Karpas-422 (cell line): ENCODE measurements at places on chromosomes 11 and 22.
A peak's percentile ranks its signal among the peaks of the same experiment; 100 is the strongest.

GRCh38 chr11:30786256-30787110 lies 200.3 kb upstream of the MPPED2 start:
- DNase-seq: no peak

GRCh38 chr11:21534288-21534687 lies 658.6 kb upstream of the ANO5 start:
- no peak for DNase-seq

DNA sequence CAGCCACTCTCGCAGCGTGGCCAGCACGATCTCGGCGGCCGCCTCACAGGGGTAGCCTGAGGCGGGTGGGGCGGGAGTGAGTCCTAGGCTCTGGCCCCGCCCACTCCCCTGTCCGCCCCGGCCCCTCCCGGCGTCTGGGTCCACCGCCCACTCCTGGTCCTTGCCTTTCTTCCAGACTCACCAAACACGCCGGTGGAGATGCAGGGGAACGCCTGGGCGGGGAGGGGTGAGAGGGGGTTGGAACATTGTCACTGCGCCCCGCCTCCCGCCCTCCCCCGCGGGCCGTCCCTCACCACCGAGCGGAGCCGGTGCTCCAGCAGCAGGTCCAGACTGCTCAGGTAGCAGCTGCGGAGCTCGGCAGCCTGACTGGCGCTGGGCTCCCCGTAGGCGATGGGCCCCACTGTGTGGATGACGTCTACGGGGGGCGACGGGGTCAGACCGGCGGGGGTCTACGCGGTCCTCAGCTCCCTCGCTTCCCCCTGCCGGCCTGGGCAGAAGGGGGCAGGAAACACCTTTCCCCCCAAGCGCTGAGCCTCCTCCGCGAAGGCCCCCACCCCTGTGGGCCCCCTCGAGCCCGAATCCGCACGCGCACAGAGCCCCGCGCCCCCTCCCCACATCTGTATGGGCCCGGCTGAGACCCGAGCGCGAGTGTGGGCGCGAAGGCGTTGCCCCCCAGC lies 13.2 kb downstream of the OTUB1 start:
- DNase-seq: no peak

- DNase-seq: no peak
These were observed 127.7 kb downstream of the CRYBB2 start for GRCh38 chr22:25346859-25347751.

- DNase-seq: peak; percentile 59
These were observed 3.3 kb downstream of the PHOX2A start for GRCh38 chr11:72240461-72241290.

DNA sequence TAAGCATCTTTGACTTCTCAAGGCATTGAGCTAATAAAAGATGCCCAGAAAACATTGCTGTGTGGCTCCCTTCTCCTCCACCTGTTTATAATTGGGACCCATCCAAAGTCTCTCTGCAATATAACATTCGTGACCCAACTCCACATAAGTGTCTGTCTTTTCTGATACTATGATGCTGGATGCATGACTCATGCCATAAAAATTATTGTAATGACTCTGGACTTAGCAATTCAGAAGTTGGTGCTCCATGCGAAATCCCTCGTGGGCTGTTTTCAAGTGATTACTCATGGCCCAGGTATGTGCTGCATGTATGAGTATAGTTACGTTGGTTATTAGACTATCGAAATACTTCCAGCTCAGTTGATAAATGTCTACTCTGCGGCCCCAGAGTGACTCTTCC lies 11.7 kb downstream of the FJX1 start:
- no peak for DNase-seq

DNA sequence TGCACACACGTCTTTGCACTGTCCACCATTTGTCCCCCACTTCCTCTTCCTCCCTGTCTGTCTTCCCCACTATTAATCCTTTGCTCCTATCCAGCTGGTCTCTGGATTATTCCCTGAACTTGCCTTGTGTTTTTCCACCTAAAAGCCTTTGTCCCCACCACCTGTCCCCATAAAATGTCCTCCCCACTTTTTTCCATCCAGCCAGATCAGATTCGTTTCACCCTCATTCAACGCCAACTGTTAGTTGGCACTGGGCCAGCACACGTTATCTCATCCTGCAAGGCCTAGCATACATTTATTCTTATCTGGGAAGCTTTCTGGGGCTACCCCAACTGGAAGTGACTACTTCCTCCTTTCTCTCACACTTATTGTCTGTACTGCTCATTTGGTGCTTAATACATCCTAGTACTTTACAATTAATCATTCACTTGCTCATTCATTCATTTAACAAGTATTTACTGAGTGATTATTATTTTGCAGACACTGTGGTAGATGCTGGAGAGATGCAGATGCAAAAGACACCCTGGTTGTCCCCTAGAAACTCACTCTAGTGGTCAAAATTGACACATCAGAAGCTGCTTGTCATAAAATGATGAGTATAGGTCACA lies 96.2 kb downstream of the RASSF10 start:
- no peak for DNase-seq

DNA sequence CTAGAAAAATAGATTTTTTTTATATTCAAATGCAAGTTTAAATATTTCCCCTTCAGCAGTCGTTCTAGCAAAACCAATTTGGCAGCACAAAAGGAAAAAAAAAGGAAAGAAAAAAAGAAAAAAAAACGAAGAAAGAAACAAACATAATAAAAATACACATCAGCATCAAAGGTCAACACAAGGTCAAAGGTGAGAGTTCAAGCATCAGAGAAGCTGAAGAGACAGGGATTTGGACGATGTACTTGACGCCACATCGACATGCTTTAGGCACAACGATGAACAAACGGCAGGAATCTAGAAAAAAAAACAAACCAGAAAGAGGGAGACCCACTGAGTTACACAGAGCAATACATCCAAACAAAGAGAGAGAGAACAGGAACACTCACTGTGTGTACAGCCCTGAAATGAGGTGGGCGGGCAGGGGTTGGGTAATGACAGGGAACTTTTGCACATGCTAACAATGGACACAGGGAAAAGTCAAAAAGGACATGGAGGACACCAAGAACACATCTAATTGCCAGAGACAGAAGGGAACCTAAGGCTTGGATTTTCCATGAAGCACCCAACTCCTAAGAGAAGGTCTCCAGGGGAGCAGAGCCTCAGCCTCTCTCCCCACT lies 19.8 kb upstream of the RAPSN start:
- DNase-seq: no peak

DNA sequence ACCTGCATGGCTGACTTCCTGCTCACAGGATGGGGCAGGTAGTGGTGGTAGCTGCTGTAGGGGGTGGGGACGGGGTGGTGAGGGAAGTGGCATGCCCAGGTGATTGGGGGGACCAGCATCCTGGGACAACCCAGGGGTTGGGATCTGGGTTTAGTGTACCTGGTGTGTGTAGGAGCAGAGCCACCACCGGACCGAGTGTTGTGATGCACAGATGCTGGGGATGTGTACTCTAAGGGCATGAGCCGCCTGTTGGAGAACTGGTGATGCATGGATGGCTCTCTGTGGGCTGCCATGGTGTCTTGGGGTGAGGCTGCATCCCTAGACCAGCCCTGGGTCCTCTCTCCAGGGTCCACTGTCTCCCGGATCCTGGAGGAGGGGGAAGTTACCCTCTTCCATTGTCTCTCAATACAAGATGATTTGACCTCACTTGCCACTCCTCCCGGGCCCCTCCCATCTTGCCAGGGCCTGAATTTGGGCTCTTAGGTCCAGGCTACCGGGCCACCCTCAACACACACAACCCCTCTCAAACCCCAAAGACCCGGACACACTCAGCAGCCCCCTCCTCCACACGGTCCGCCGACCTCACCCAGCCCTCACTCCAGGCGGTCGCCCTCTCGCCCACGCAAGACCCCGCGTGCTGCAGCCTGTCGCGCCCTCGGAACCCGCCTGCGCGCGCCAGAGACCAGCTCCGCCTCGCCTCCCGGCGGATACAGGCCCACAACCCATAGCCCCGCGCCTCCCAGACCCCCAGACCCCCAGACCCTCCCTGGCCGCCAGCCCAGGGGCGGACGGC lies 619 bp downstream of the LRRC75B start:
- peak; percentile 44 for DNase-seq

DNA sequence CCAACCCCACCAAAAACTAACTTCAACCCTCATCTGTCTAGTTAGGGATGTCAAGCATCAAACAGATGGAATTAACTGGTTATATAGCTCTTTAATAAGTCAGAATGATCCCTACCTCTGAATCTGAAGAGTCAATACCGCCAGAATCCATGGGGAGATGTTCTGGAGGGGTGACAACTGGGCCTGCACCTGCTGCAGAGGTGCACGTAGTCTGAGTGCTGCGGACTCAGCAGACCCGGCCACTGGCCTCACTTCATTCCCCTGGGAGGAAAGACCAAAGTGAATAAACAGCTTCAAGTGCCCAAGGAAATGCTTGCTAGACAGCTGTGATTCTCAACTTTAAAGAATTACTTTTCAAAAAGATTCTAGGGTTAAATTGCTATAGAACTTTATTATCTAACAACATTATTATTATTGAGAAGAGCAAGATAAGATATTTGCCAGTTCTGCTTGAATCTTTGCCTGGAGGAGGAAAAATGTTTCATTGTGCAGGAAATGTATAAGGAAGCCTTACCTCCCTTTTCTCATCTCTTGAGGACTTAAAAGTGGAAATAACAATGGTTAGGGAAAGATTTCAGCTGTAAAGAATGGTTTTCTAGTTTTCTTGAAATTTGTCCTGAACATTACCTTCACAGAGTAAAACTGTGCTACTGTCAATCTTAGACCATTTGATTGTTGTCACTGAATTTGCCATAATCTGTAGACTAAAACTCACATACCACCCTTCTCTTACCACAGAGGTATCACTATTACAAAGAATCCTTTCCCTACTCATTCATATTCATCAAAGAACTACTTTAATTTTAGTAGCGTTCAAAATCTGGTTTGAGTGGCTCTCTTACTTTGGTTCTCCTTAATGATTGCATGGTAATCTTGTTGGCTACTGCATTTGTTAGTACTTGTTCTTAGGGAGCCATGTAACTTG lies 4.2 kb downstream of the XBP1 start:
- DNase-seq: no peak

GRCh38 chr22:26357813-26358212 lies 71.2 kb upstream of the ASPHD2 start:
- no peak for DNase-seq

DNA sequence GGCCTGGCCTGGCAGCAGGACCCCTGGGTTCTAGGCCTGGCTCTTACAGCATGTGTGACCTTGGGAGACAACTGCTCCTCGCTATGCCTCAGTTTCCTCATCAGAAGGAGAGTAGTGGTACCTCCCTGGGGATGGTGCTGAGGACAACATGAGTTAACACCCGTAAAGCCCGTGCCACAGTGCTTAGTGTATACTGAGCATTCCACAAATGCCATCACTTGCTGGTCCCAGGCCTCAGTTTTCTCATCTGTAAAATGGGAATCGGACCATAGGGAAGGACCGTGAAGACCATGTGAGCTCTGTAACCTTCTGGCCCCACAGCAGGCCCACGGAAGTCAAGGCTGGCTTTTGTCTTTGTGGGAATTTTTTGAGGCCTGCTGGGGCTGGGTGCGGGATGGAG lies 52.4 kb downstream of the DHCR7 start:
- no peak for DNase-seq

DNA sequence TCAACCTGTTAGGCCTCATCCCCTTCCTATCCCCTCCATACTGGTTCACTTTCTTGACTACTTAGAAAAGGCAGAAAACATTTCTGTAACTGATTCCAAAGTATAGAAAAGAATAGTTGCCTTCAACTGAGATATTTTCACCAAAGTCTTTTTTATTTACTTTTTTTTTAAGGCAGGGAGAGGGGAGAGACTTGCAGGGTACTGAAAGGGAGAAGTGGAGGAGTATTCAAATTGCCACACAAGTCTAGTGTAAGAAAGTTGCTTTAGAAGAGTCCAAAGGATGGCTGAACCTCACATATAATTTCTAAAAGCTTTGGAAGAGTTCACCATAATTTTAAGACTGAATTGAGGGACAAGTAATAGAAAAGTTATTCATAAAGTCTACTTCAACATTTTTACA lies 6.3 kb downstream of the PHF21A start:
- peak; percentile 63 for DNase-seq

DNA sequence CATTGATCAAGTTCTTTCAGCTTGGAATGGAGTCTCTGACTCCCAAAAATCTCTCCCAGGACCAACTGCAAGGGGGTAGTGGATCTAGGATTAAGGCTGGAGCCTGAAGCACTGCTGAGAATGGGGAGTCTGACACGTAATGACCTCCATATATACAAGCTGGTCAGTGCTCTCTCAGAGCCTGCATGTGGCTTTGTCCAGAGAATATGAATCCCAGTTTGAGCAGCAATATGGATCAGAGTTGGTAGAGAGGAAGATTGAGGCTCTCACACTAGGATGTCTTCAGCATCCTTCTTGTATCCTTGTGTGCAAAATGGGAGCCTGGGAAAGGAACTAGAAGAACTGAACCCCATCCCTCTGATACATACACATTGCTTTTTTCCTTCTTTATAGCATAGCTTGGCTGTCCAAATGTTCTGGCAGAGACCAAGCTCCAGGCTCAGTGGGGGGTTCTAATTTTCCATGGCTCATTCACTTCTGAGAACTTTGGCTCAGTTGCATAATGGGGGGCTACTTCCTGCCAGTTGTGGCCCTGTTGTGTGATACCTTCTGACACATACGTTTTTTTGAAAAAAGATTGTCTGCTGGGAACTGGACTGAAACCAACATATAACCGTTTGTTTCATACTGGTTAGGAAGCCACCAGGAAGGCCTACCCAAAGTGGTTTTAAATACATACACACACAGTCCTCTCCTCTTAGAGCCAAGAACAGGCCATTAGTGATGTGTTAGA lies 138.2 kb downstream of the ETS1 start:
- no peak for DNase-seq

DNA sequence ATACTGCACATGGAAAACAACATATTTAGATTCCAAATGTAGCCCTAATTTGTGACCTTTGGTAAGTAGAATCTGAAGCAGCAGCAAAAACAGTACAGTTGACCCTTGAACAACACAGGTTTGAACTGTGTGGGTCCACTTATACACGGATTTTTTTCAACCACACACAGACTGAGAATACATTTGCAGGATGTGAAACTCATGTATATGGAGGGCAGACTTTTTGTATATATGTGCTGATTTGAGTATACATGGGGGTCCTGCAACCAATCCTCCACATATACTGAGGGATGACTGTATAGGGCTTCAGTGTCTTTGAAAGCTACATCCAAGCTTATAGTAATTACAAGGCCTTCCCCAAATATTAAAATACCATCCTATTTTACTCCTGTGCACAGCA lies 120.5 kb downstream of the MPPED2 start:
- no peak for DNase-seq

GRCh38 chr11:104155375-104155774 lies 8.6 kb downstream of the PDGFD start:
- DNase-seq: peak; percentile 73

- no peak for DNase-seq
These were observed 97.8 kb downstream of the ME3 start for GRCh38 chr11:86574493-86575207.
